ENCODE measurements at places on chromosomes 6 and 20.

DNA sequence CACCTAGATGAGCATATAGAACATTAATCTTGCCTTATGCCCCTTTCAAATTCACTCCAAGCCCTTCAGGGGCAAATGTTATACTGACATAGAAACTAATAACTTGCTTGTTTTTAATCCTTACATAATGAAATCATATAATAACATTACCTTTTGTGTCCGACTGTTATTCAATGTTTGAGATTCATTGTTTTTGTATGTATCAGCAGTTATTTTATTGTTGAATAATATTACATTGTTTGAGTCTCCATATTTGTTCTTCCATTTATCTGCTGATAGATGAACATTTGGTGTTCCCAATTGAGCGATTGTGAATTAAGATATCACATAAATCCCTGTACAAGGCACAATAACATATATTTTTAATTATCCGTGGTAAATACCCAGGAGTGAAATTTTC is 6.0 kb downstream of the SEMG1 start:
- no peaks in the 10 kb centered on the region for H3K36me3 ChIP-seq
- H3K27ac ChIP-seq, result no peak overlapping the region
- DNase-seq, result no peak
- H3K4me3 ChIP-seq, result no peak overlapping the region

DNA sequence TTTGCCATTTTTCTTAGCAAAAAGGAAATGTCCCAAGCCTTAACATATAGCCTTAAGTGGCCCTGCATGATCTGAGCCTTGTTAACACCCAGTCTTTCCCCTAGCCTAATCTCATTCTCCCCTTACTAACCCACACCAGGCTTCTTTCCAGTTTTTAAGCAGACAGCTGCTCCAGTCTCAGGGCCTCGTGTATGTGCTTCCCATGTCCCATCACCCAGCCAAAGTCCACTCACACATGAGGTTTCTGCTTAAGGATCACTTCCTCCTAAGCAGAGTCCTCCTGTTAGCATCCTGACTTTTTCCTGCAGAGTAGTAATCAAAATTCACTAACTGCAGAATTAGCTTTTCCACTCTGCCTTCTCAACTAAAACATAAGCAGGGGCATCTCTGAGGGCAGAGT is 96.1 kb downstream of the SMLR1 start:
- no peak for DNase-seq
- no peak overlapping the region for H3K4me3 ChIP-seq
- no peak overlapping the region for H3K27ac ChIP-seq
- no peaks in the 10 kb centered on the region for H3K4me1 ChIP-seq
- H3K27me3 ChIP-seq, result no peaks in the 10 kb centered on the region

DNA sequence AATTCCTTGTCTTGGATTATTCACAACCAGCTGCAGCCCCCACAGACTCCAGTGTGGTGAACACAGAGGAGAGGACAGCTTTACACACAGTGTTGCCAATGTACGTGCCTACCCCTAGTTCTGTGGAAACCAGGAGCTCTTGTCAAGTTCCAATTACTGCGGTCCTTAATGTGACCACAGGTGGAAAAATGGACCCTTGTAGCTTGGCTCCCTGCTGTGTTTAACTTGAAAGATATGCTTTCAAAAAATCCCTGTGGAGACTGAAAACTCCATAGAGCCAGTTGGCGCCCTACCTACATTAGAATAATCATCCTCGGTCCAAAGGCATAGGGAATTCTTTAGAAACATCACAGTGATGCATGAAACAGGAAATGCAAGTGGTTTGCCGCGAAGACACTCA is 118.3 kb upstream of the SLC22A23 start:
- DNase-seq, result no peak
- no peak overlapping the region for H3K27ac ChIP-seq
- no peaks in the 10 kb centered on the region for H3K4me1 ChIP-seq
- H3K4me3 ChIP-seq, result no peak overlapping the region

DNA sequence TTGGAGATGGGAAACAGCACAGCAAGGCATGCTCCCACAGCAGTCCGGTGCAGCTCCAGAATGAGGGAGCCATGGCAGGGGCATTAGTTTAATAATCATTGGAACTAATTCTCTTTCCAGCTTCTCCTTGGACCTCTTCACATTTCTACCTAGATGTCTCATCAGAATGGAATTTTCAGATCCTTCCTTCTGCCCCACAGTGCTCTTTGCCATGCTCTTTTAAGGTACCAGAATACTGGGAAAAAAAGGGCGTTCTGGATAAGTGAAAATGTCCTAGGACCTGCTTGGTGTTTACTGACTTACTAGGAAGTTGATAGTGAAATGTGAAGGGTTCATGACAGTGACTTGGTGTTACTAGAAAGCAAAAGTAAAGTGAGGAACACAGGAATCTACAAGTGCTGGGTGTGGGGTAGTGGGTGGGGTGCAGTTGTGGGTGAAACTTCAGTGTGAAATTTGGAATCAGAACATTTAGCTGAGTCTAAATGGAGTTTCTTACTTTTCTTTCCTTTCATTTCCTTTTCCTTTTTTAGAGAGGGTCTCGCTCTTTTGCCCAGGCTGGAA is 207.1 kb downstream of the ARID1B start:
- H3K4me3 ChIP-seq, result no peak overlapping the region
- no peaks in the 10 kb centered on the region for H3K27me3 ChIP-seq
- no peak for DNase-seq
- no peak overlapping the region for H3K27ac ChIP-seq
- peaks cover 32% of the 10 kb centered on the region for H3K4me1 ChIP-seq
- H3K36me3 ChIP-seq, result no peaks in the 10 kb centered on the region

DNA sequence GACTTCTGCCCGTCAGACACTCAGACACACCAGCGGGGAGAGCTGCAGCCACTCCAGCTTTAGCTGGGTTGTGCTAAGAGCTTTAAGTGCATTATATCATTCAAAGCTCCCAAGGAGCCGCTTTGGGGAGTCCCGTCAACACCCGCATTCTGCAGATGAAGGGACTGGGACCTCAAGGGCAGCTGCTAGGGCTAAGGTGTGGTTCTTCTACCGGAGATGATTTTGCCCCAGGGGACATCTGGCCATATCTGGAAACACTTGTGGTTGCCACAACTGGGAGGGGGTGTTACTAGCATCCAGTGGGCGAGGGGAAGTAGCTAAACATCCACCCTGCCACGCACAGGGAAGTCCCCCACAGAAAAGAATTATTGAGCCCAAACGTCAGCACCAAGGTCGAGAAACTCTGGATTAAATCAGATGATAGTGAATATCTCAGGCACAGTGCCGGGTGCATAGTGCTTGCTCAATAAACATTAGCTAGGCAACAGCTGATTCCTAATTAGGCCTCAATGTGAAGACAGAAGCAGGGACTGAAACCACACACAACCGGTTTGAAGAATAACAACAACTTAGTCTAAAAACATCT is 29.6 kb downstream of the PMEPA1 start:
- no peak overlapping the region for H3K4me3 ChIP-seq
- no peaks in the 10 kb centered on the region for H3K36me3 ChIP-seq

GRCh38 chr6:41914869-41915530 is 5.9 kb downstream of the MED20 start:
- no peak for DNase-seq
- no peaks in the 10 kb centered on the region for H3K27me3 ChIP-seq
- H3K27ac ChIP-seq, result no peak overlapping the region
- H3K4me1 ChIP-seq, result peaks cover 7% of the 10 kb centered on the region
- H3K4me3 ChIP-seq, result no peak overlapping the region

GRCh38 chr20:57671662-57672061 is 38.2 kb downstream of the PMEPA1 start:
- no peak overlapping the region for H3K27ac ChIP-seq
- DNase-seq, result no peak
- H3K4me3 ChIP-seq, result no peak overlapping the region
- H3K27me3 ChIP-seq, result no peaks in the 10 kb centered on the region
- H3K36me3 ChIP-seq, result no peaks in the 10 kb centered on the region

DNA sequence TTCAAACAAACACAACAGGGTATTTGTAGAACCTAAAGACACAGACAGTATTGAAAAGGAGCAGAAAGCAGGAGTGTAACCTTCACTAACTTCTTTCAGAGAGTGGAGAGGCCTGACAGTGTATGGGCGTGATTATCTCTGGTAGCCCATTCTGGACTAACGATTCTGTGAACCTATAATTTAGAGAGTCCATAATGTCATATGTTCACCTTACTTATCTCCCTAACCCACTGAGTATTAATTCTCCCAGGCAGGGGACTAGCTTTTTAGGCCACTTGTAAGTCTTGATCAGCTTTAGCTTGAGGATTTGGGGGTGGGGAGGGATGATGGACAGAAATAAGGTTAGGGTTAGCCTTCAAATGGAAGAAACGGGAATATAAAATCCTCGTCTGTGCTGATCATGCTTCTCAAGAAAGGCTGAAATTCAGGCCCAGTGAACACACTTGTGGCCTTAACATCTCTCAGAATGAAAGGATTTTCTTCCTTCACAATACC is 2.8 kb upstream of the PARD6B start:
- H3K27ac ChIP-seq, result no peak overlapping the region
- H3K4me3 ChIP-seq, result no peak overlapping the region
- DNase-seq, result no peak
- peaks cover 9% of the 10 kb centered on the region for H3K4me1 ChIP-seq

DNA sequence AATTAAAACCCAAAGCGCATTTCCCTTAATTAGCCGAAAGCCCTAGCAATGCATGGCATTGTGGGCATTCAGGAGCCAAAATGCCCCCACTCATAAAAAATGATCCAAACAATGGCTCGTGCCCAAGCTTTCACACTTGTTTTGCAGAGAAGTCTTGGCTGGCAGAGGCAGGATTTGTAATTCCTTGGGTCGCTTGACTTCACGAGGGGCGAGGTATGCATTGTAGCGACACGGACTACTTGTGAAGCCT is 613 bp upstream of the SASH1 start:
- no peaks in the 10 kb centered on the region for H3K36me3 ChIP-seq
- H3K27me3 ChIP-seq, result no peaks in the 10 kb centered on the region
- no peaks in the 10 kb centered on the region for H3K4me1 ChIP-seq
- H3K4me3 ChIP-seq, result peak overlapping the region; percentile 13

GRCh38 chr6:16505711-16506357 is 255.4 kb downstream of the ATXN1 start:
- H3K36me3 ChIP-seq, result no peaks in the 10 kb centered on the region
- no peak overlapping the region for H3K4me3 ChIP-seq
- no peak overlapping the region for H3K27ac ChIP-seq

DNA sequence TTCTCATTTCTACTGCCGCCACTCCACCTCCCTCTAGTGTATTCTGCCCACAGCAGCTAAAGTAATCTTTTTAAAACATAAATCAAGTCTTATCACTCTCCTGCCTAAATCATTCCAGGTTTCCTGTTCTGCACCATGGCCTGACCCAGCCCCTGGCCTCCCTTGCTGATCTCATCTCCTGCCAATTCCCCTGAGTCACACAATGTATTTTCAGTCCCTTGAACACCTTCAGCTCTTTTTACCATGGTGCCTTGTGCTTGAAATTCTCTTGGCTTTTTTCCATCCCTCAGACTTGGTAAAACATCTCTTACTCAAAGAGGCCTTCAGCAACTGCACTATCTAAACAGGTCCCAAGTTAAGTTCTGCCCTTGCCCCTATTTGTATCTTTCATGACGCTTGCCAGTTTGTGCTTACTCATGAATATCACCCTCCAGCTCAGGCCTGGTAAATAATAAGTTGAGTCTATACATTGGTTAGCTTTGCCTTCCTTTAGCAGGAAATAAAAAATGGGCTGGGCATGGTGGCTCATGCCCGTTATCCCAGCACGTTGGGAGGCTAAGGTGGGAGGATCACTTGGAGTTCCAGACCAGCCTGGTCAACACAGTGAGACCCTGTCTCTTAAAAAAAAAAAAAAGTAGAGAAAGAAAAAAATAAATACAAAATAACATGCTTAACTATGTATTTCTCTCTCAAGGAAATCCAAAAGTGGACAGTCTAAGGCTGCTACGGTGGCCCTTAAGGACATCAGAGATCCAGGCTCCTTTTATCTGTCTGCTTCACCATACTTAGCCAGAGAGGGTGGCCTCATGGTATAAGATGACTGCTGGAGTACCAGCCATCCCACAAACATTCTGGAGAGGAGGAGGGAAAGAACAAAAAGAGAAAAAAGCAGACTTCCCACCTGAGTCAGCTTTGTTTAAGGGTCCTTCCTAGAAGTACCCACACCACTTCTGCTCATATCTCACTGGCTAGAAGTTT is 62.2 kb downstream of the ARFGEF2 start:
- H3K27me3 ChIP-seq, result no peaks in the 10 kb centered on the region
- no peak overlapping the region for H3K4me3 ChIP-seq
- H3K27ac ChIP-seq, result no peak overlapping the region

DNA sequence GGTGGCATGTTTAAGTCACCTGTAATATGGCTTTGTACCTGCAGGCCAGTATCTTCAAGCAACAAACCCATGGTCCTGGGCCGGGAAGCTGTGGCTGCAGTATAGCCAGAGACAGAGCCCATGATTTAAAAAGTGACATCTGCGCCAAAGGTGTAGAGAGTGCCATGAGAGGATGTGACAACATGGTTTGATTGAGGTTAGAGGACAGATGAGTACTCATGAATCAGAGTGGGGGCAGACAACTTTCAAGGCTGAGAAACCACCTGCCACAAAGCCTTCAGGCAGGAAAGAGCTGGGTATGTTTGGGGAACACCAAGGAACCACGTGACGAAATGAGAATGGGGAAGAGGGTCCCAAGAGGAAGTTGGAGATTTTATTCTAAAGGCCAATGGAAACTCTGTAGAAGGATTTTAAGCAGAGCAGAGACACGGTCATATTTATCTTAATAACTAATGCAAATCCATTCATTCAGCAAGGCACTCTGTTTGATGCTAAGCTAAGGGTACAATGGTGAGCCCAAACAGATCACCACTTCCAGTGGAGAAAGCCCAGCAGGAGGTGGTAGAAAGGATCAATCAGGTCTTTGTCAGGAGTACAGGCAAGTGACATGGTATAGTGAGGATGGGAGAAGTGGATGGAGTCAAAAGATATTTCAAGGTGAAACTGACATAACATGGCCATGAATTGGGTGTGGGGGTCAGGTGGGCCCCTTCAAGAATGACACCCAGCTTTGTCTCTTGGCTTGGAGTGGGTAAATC is 3.4 kb upstream of the MICAL1 start:
- no peaks in the 10 kb centered on the region for H3K27me3 ChIP-seq
- peaks cover 5% of the 10 kb centered on the region for H3K36me3 ChIP-seq
- peak; percentile 49 for DNase-seq
- H3K4me1 ChIP-seq, result peaks cover 36% of the 10 kb centered on the region
- no peak overlapping the region for H3K4me3 ChIP-seq

DNA sequence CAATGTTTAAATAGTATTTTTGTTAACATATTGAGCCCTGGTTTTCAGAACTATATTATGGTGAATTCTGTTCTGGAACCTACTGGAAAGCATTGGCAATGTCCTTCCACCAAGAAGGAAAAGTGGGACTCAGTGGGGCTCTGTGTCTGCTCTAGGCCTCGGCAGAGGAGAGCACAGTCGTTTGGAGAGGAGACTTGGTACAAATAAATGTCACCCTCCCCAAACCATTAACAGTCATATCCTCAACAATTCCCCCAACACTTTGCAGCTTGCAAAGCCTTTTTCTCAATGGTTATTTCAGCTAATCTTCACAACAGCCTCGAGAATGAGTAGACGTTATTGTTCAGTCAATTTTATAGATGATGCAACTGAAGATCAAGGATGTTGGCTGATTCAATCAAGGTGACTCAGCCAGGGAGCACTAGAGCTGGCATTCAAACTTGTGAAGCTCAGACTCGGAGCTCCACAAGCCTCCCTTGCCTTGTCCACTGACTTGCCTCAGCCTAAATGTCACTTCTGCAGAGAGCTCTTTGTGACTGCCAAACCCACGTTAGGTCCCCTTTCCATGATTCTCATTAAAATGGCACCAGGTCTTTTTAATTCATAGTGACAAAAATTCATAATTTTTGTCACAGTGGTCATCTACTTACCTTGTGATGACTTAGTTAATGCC is 60.6 kb downstream of the TOX2 start:
- no peaks in the 10 kb centered on the region for H3K4me1 ChIP-seq
- DNase-seq, result no peak
- no peak overlapping the region for H3K27ac ChIP-seq
- no peak overlapping the region for H3K4me3 ChIP-seq

All from naive thymus-derived CD4-positive, alpha-beta T cell (primary cell).